ENCODE measurements at places on chromosomes 5 and 9.

- DNase-seq, result no peak
Observed at GRCh38 chr9:107155244-107155817, 127.7 kb upstream of the RAD23B start.

- DNase-seq, result no peak
Observed at GRCh38 chr9:98323051-98323830, 67.8 kb upstream of the TBC1D2 start.

DNA sequence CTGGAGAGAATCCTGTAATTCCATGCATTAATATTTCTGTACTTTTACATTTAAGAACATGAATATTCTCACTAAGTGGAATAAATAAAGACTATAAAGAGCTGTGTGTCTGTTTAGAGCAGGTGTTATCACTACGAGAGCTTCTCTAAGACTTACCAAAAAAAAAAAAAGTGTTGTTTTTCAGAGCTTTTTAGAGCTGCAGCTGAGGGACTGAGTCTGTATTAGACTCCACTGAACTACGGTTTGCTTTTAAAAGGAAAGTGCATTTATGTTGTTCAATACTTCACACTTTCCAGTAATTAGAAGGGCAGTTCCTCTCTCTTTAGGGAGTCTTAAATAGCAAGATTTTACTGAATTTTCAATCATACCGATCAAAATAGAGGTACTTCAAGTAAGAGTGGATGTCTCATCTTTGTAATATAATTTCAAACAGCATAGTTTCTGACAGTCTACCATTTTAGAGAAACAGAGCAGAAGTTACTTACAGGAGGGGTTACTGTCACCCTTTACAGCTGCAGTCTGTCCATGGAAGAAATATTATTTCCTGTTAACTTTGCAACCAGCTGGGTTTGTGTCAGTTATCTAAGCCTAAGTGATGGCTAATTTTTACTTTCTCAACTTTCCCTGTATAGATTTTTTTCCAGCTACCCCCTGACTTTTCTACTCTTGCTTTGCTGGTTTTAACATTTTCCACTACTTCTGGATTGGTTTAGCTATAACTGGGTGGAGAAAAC lies 2.4 kb downstream of the SYK start:
- DNase-seq, result no peak

DNA sequence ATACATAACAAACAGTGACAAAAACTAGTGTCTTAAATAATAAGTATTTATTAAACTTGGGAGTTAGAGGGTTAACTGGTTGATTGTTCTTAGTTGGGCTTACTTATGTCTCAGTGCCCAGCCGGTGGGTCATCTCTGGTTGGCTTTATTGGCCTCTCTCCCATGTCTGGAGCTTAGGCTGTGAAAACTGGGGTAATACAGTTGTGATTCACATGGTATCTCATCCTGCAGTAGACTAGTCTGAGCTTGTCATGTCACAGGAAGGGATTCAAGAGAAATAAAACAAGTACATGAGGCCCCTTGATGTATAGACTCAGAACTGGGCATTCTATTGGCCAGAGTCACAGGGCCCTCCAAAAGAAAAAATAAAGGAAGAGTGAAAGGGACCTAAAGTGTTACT lies 466.4 kb upstream of the SMC2 start:
- DNase-seq, result no peak

DNA sequence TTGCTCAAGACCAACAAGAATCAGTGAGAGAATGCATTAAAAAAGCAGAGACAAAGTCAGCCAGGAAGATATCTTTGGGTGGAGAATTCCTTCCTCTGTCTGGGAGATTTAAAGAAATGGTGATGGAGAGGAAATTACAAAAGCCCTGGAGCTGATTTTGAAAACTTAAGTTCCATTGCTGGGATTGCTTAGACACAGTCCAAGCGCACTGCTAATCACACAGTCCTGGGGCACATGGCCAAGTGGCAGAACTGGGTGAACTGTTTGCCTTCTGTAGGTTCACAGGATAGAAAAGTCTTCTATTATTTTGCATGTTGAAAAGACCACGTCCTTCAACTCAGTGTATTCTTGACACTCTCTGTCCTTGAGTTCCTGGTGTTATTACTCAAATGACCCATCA lies 284.9 kb upstream of the FBXL7 start:
- DNase-seq, result no peak

- no peak for DNase-seq
Observed at GRCh38 chr5:6950250-6950649, 237.0 kb downstream of the TENT4A start.

DNA sequence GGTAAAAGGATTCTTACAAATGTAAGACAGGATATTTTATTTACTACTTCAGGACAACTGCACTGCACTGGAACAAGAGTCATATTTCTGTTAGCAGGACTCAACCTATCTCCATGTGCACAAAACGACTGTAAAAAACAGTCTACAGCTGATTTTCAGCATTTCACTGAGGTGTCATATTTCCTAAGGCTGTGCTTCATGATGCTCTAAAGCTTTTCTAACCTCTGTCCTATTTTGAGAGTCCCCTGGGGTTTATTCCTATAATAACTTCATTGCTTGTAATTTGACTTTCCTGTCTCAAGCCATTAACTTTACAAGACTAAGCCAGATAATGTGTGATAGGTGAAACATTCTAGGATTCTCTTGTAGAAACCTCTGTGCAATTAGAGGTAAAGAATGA lies 472.3 kb downstream of the HINT1 start:
- no peak for DNase-seq

DNA sequence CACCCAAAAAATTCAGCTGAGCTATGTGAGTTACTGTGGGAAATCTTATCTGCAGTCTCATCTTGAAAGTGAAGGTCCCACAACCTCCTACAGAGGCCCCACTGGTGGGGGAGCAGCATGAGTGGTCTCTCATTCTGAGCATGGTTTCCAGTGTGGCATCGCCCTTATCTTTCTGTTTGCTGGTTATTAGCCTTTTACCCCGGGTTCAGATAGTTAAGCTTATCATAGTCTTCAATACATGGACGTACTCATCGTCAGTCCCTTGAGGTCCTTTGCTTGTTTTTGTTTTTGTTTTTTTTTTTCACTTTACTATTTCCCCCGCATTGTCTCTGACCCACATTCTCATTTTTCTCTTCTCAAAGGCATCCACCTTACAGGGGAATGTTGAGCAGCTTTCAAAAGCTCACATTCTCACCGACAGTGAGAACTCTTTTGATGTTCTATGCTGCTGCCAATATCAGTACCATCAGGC lies 7.7 kb upstream of the HAVCR2 start:
- DNase-seq, result no peak

DNA sequence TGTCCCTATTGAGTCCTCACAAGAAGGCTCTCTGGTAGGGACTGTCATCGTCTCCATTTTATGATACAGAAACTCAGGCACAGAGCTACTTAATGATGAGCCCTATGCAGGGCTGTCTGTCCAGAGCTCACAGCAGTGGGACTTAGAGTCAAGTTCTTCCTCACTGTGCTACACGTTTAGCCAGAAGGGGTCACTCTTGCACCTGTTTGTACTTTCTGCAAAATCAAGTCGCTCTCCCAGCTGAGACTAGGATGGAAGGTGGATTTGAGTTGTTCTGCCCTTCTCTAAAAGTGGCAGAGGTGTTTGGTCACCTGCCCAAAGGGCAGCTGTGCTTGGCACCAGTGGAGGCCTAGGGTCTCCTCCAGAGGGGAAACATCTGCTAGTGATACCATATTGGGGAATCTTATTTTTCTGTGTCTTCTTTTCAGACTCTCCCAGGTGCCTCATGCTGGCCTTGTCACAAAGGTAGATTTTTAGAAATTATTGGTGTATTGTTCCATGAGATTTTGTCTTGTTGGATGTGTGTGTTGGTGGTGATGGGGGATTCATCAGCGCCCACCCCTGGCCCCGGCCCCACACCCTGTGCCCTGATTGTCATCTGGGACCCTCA lies 104.2 kb downstream of the PPARGC1B start:
- no peak for DNase-seq

DNA sequence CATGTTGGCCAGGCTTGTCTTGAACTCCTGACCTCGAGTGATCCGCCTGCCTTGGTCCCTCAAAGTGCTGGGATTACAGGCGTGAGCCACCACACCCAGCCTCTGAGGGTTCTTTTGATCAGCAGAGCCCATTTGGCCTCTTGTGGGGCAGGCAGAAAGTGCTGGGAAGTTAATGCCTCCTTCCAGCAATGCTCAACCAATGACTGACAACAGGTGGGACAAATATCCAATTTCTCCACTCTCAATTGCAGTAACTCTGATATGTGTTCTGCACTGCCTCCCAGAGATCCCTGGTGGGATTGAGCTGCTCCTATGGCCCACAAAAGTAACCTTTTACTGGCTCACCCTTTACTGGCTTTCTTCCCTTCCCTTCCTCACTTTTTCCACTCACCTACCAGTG lies 79.9 kb upstream of the APC start:
- DNase-seq, result no peak

- no peak for DNase-seq
Observed at GRCh38 chr5:32261198-32261597, 51.5 kb downstream of the MTMR12 start.

GRCh38 chr9:88460587-88461332 lies 72.5 kb downstream of the SPIN1 start:
- DNase-seq, result no peak

DNA sequence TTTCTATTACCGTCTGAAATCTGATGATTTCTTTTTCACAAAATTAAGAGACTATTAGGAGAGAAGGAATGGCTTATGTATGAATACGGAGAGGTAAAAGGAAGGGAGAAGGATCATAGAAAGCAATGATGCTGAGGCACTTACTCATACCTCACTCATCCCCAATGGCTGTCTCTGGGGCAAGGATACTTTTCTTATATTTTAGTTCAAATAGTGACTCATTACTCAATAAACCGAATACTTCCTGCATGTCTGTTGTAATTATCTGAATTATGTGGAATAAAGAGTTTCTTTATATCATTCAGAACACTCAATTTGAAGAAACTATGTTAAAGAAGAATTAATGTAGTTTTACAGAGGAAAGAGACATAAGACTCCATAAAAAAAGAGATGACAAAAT lies 284.5 kb upstream of the NUDT12 start:
- DNase-seq, result no peak

GRCh38 chr5:39138892-39139291 lies 64.7 kb upstream of the RICTOR start:
- no peak for DNase-seq

GRCh38 chr5:32673272-32673671 lies 37.8 kb upstream of the NPR3 start:
- no peak for DNase-seq

GRCh38 chr9:107878462-107878861 lies 388.9 kb upstream of the KLF4 start:
- no peak for DNase-seq

- no peak for DNase-seq
Observed at GRCh38 chr9:71032779-71033178, 88.6 kb downstream of the TRPM3 start.

DNA sequence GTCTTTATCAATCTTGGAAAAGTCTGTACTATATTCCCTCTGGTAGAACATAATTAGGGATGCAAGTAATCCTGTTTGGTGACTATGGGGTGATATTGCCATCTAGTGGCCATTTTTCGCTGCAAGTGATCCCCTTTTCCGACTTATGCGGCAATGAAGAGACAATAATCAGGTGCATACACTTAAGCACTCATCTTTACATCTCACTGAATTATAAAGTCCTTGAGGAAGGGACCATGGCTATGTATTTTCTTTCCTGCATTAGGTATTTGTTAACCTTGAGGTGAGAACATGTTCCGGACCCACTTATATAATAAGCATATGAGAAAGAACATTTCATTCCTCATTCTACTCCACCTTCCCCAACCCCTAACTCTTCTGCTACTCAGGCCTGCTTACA lies 19.6 kb upstream of the LIX1 start:
- DNase-seq, result no peak

DNA sequence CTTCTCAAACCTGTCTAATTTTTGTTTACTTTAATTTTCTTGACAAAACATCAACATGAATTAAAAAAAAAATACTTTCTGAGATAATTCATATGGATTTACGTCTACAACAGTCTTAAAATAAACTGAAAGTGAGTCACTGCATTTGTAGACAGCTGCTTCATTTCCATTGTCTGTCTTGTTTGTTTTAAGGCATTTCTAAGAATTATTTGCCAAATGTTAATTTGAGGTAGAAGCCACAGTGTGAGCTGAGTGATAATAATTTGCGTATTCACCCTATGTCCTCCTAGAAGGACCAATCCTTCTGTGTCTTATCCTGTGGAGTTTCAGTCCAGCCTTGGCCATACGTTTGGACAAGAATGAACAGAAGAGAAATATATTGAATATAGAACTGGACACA lies 174.5 kb downstream of the CFAP90 start:
- DNase-seq, result no peak

- no peak for DNase-seq
Observed at GRCh38 chr9:20538956-20539355, 83.3 kb downstream of the MLLT3 start.

DNA sequence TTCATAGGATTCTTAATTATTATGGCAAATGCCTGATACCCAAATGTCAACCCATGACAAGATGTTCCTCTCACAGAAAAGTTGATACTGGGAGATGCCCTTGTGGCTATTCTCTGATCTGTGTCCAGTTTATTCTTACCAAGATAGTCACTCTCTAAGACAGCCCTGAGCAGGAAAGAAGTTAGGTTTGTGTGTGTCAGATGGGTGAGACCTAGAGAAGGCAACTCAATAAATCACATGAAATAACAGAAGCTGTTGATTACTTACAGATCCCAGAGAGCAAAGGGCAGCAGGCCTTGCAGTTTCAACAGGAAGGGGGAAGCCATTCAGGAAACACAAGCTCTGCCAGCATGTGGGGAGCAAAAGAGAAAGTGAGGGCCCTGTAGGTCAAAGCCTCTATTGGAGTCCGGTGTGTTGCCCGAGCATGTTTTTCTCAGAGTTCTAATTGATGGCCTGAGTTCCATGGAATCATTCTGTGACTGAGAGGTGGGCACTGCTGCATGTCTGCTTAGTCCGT lies 1193.7 kb upstream of the CDH18 start:
- DNase-seq, result no peak

GRCh38 chr9:125558453-125559092 lies 148.4 kb downstream of the MAPKAP1 start:
- DNase-seq, result no peak

DNA sequence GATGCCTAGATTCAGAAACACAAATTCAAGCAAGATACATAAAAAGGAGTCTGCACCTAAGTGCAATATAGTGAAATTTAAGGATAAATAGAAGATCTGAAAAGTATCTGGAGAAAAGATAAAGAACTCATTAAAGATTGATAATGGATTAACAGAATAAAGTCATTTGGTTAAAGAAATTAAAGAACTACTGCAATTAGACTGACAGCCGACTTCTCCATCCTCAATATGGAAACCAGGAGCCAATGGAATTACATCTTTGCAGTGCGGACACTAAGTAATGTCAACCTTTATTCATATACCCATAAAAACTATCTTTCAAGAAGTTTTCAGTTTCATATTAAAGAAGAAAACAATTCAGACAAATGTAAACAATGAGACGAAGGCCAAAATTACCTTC lies 81.0 kb downstream of the MRPL36 start:
- no peak for DNase-seq

All from stimulated activated CD4-positive, alpha-beta T cell treated with anti-CD3 and anti-CD28 coated beads, Interleukin-15, amount 100 ng/mL, for 1 hour (primary cell).